ENCODE measurements at places on chromosomes 3 and 15. TPM values are rescaled to one million over a fixed set of nuclear protein-coding genes. Genes with fewer than 3 reads are reported as not detected.

DNA sequence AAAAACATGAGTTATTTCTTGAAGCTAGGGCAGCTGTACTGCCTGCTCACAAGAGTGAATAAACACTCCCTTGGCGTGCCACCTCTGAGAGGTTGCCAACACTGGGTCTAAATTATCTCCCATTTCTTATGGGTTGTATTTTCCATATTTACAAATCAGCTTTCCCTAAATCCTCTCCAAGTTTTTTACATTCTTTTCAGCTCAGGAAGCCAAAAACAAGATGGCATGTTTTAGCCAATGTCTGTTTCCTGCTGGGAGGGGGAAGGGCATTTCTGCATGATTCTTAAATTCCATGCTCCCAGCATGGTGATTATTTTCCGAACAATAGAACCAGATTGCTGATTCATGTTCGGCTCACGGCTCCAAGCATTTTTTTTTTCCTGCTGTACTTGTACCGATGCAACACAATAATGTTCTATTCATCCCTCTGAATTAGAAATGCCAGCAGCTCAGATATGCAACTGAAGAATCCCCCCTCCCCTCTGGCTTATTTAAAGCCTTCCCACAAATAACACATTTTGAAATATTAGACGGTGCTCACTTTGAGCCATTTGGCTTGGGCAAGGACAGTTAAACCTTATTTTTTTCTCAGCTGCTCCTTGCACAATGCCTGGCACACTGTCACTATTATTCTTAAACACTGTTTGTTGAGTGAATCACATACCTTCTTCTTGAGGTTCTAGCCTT is 252.5 kb downstream of the THRB start:
- DNase-seq: no peak

DNA sequence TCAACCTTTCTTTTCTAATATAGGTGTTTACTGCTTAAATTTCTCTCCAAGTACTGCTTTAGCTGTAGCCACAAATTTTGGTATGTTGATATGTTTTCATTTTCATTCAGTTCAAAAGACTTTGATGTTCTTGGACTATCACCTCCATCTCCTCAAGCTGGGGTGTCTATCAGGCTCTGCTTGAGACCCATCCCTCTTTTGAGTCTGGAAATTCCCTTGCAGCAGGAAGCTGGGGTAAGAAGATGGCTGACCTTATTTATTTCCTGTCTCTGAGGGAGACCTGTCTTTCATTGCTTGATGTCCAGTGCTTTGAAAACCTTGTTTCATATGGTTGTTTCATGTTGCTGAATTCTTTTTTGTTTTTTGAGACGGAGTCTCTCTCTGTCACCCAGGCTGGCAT is 60.5 kb upstream of the ADPGK start:
- DNase-seq: no peak

GRCh38 chr15:81049835-81050234 is 49.1 kb downstream of the TLNRD1 start:
- no peak for DNase-seq

GRCh38 chr15:74382004-74382816 is 14.8 kb upstream of the CYP11A1 start:
- DNase-seq: peak; percentile 75

DNA sequence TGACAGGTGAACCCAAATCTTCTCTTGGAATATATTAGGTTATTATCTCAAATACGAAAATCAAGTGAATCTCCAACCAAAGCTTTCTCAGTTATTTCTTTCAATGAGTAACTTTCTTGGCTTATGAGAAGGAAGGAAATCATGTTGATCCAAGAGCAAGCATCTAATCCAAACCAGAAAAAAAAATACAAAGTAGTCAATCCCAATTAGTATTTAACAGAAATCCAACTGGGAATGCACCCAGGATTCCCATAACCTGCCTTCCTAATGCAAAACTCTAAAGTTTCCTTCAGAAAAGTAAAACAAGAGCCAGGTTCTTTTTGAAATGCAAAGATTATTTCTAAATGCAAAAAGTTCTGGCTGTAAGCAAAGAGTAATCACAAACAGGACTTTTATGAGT is 289.3 kb downstream of the SHOX2 start:
- DNase-seq: no peak

FBXO40 gene
- total RNA-seq: not detected

PODXL2 gene
- total RNA-seq: 4.8 TPM

CTXND1 gene
- not detected for total RNA-seq

ITGA11 gene
- not detected for total RNA-seq
